ENCODE measurements at places on chromosomes 1 and 21.

DNA sequence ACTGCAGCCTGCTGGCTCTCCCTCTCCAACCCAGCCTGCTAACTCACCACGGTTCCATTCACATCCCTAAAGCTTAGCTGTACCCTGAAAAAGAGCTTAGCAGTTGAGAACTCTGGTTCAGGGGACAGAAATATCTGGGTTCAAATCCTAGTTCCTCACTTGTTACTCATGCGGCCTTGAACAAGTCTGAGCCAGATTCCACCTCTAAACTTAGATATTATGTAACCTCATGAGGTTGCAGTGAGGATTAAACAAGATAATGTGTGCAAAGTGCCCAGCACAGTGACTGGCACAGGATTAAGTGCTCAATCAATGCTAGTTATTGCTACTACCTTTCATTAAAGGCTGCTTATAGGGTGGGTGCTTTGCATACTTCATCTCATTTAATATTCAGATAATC is 41.3 kb upstream of the DHCR24 start:
- ATAC-seq = no peak

GRCh38 chr1:168428063-168428731 is 115.6 kb downstream of the XCL2 start:
- no peak for ATAC-seq

- ATAC-seq = no peak
These were observed 34.9 kb downstream of the UTP25 start for GRCh38 chr1:209862391-209863356.

GRCh38 chr21:28791595-28792282 is 200.9 kb downstream of the LTN1 start:
- no peak for ATAC-seq

- ATAC-seq = no peak
These were observed 49.8 kb upstream of the MROH9 start for GRCh38 chr1:170885551-170885950.

DNA sequence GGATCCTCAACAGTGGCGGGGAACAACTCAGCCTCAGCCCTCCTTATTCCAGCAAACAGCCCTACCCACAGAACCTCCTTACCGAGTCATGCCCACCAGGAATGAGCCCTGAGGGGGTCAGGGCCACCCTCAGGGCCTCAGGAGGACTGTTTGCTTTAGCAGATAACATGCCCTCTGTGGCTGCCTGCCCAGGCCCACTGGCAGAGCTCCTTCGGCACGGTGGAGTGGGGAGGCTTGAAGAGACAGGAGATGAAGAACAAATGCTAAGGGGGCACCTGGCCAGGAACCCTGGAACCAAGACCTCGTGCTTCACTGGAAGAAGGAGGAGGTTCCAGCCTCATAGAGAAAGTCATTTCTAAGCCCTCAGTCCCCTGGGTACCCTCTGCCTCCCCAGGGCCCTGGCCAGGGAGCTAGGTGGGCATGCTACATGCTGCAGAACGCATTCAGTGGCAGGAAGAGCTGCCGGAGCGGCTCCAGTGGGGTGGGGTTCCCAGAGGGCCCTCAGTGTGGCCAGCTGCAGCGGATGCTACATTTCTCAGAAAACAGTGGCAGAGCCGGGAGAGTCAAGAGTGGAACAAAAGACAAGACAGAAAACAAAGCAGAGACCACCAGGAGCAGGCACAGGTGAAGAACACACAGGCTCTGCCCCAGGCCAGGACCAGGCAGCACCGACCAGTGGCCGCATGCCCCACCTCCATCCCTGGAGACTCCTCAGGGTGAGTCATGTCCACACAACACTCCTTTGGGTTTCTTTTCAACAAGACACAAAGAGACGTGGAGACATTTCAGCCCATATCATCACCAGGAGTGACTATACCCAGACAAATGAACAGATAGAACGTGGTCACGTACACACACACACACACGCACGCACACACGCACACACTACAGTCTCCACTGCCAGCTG is 39.8 kb downstream of the RIMS3 start:
- ATAC-seq = peak; percentile 21

- ATAC-seq = peak; percentile 17
These were observed 846 bp upstream of the PER3 start for GRCh38 chr1:7783178-7783711.

- ATAC-seq = peak; percentile 69
These were observed 10.5 kb upstream of the LMO4 start for GRCh38 chr1:87318056-87318650.

GRCh38 chr1:64675718-64676345 is 69.0 kb upstream of the RAVER2 start:
- ATAC-seq = no peak

GRCh38 chr1:54507033-54507870 is 40.8 kb upstream of the ACOT11 start:
- ATAC-seq = no peak

GRCh38 chr1:65066766-65067490 is 81.1 kb upstream of the AK4 start:
- peak; percentile 87 for ATAC-seq

DNA sequence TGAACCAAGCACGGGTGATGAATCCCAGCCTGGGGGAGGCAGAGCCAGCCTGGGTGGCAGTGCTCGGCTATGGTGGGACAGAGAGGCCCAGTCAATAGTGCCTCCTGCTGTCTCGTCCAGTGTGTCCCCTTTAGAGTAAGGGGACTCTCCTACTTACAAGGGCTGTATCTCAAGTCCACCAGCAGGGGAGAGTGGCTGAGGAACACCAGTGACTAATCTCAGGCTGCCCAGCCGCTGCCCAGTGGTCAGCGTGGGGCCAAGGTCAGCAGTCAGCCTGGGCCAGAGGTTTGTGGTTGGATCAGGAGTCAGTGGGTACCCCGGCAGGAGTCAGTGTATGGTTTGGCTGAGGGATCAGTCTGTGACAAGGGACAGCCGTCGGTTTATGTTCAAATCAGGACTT is 109.2 kb upstream of the RUNX3 start:
- no peak for ATAC-seq

GRCh38 chr1:57957576-57957975 is 533.7 kb upstream of the DAB1 start:
- ATAC-seq = no peak

GRCh38 chr1:202540448-202540847 is 169.8 kb downstream of the SYT2 start:
- no peak for ATAC-seq

GRCh38 chr1:222290866-222291265 is 257.0 kb downstream of the HHIPL2 start:
- no peak for ATAC-seq

DNA sequence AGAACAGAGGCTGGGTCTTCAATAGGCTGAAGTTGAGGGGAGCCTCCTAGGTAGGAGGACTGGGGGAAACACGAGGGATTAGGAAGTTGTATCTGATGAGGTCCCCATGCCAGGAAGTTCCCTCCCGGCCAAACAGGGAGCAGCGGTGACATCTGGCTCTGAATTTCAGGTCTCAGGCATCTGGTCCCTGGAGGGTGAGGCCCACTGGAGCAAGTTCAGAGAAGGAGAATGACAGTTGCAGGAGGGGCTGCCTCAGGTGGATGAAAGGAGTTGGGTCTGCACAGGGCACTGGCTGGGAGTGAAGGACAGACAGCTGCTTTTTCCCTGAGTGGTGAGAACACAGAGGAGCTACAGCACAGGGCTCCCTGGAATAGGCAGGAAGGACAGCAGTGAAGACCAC is 9.1 kb downstream of the TMEM9 start:
- no peak for ATAC-seq

- ATAC-seq = peak; percentile 81
These were observed 2.9 kb downstream of the CASQ1 start for GRCh38 chr1:160193091-160193819.

GRCh38 chr1:245270063-245270462 is 115.3 kb downstream of the KIF26B start:
- no peak for ATAC-seq

GRCh38 chr21:29416268-29416667 is 117.5 kb downstream of the BACH1 start:
- ATAC-seq = no peak

DNA sequence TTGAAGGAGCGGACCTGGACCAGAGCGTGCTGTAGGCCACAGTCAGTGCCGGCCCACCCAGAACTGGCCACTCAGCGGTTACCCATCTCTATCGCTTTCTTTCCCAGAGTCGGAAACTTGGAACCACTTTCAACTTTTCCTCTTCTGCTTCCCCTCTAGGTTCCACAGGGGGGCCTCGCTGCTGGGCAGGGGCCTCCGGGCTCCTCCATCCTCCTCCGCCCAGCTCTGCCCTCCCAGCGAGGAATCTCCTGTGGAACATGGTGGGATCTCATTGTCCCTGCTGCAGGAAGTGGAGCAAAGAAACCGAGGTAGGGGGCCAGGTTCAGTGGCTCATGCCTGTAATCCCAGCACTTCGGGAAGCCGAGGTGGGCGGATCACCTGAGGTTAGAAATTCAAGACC is 139.2 kb downstream of the ETS2 start:
- no peak for ATAC-seq

DNA sequence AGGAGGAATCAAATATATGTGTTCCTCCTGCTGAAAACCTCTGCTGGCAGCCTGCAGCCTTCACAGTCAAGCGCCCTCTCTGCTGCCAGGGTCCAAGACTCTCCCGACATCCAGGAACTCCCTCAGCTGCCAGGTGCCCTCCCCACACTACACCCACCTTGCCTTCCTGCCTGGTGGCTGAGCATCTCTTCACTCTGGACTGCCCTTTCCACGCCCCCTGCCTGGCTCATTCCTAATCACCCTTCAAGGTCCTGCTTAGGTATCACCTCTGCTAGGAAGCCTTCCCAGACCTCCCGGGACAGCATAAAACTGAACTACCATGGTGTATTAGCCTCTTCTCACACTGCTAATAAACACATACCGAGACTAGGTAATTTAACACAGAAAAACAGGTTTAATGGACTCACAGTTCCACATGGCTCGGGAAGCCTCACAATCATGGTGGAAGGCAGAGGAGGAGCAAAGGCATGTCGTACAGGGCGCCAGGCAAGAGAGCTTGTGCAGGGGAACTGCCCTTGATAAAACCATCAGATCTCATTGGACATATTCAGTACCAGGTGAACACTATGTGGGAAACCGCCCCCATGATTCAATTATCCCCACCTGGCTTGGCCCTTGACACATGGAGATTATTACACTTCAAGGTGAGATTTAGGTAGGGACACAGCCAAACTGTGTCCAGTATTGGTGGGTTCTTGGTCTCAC is 15.3 kb downstream of the LDLRAD1 start:
- ATAC-seq = no peak

GRCh38 chr1:244271691-244272308 is 179.9 kb downstream of the ADSS2 start:
- no peak for ATAC-seq

- ATAC-seq = peak; percentile 65
These were observed 16.5 kb upstream of the HDAC1 start for GRCh38 chr1:32275424-32275823.

DNA sequence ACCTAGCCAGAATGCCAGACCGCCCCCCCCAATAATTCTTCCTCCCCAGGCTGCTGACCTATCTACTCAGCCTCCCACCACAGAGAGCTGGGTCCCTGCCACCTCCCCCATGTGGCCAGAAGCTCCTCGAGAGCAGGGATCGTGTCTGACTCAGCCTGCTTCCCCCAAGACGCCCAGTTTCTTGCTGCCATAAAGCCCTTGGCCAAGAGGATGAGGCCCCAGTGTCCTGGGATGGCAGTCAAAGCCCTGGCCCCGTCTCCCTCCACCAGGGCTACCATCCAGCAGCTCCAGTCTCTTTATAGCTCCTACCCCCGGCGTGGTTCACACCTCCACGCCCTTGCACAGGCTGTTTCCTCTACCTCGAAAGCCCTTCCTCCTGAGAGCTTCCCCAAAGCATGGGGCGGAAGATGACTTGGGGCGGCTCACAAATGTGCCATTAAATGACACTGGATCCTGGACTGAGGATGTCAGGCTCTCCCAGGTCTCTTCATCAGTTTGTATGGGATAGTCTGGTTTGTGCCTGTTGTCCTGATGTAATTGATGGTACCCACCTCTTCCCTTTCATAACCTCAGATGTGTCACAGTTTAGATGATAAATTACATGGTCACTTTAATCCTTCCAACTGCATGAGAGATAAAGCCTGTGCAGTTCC is 13.2 kb downstream of the ADGRB2 start:
- peak; percentile 79 for ATAC-seq

GRCh38 chr1:111873460-111874030 is 115.9 kb downstream of the KCND3 start:
- ATAC-seq = no peak

GRCh38 chr21:28779914-28780313 is 212.8 kb downstream of the LTN1 start:
- ATAC-seq = no peak

GRCh38 chr21:38264571-38264970 is 7.8 kb downstream of the KCNJ15 start:
- no peak for ATAC-seq

DNA sequence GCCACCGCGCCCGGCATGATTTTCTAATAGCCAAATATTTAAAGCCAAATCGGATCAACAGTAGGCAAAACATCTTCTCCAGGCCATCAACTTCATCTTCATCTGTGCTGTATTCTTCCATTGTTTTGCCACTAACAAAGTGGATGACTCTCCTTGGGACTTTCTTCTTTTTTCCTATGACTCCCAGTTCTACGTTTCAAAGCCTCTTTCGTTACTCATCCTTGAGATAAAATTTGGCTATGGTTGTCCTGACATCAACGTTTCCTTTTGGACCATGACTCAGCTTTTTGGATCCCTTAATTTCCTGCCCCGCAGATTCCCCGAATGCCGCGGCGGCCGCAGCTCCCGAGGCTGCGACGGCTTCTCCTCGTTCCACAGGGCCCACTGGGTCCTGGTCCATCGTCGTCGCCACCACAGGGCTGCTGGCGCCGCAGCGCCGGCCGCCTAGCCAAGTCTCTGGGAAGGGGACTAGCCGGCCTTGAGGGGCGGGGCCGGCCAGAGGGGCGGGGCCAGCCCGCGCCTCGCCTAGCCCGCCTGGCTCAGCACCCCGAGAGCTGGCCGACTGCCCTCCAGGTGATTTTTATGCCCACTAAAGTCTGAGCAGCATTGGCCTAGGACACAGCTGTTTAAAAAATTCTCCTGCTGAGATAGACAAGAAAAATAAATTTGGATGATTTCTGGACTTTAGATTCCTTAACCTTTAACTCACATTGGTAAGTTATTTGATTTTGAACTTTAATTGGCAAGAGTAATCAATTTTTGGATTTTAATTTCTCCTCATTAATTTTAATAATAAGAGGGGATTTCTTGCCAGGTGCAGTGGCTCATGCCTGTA is 93.9 kb downstream of the ADCY10 start:
- peak; percentile 72 for ATAC-seq

GRCh38 chr1:103106426-103107341 is 1.6 kb downstream of the COL11A1 start:
- ATAC-seq = peak; percentile 41

- ATAC-seq = no peak
These were observed 1.5 kb upstream of the TTC24 start for GRCh38 chr1:156578055-156578454.

- ATAC-seq = no peak
These were observed 4.6 kb downstream of the AGTRAP start for GRCh38 chr1:11740258-11741192.

Data from stimulated activated memory B cell treated with anti-CD40 and anti-IgM and Interleukin-4, amounts not matched to agents 10 μg/mL and 1 μg/mL and 100 μg/mL, for 72 hours (primary cell).